ENCODE measurements at places on chromosomes 4 and X.

- no peak for DNase-seq
These were observed 28.9 kb upstream of the ACSL1 start for GRCh38 chr4:184854673-184855072.

DNA sequence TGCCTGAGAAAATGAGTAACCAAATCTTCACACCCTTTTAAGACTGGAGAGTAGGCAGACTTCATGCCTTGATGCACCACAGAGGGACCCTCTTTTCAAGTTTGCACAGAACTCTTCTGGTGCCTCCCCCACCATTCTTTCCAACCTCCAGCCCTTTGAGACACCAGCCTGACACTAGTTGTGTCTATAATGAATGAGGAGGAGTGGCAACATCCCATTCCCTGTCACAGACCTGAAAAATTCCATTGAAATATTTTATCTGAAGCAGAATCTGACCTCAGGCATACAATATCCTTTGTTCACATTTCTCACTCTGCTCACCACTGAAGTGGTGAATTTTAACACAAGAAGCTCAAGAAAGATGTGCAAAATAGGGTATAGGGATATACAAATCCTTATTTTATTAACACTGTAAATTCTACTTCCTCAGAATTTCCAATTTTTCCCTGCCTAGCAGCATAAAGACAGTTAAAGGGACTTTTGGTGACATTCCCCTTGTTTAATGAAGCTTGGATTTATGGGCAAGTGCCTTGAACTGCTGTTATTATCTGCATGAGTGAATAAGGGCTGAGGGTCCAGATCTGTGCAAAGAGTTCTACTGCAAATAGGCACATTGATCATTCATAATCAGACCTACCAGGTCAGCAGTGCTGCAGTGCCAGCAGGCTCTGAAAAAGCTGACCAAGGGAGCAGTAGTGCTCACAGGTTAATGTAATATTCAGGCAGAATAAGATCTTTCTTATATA lies 149.9 kb upstream of the PAQR3 start:
- no peak for DNase-seq

- no peak for DNase-seq
These were observed 1305.2 kb downstream of the ARAP2 start for GRCh38 chr4:34939073-34939472.

DNA sequence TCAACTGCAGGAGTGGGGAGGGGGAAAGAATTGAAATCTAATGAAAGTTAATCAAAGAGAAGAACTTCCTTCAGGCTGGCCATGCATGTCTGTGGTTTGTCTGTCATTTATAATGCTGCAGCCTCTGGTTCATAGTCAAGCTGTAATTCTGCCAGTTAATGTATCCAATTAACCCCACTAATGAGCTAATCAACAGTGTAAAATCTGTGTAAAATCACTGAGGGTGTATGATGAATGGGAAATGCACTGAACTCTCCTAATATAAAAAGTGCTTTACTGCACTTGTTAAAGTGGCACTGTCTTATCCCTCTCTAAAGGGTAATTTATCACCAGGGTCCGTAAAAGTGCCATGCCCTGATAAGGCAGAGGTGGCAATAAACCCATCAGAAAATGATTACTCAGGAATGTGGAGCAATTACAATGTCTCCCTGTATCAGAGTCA lies 798.1 kb downstream of the PDHA2 start:
- no peak for DNase-seq

- DNase-seq: no peak
These were observed 168.0 kb downstream of the SOWAHB start for GRCh38 chr4:76729980-76730379.

- DNase-seq: peak; percentile 46
These were observed 12.2 kb downstream of the TET2 start for GRCh38 chr4:105158837-105159236.

DNA sequence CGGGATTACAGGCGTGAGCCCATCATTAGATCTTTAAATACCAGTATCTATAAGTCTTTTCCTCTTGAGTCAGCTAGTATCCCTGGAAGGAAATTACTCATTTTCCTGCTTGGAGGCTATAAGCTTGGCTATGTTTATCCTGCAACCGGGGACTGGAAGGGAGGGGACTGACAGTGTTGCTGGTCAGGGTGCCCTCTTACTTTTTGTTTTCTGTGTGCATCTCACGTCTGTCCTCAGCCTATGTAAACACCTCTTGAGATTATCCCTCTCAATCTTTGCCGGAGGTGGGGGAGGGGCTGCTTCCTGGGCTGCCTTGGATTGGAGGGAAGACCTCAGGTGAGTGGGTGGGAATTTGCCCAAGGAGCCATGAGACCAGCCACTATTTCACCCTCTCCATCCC lies 37.0 kb downstream of the HTT start:
- peak; percentile 69 for DNase-seq

DNA sequence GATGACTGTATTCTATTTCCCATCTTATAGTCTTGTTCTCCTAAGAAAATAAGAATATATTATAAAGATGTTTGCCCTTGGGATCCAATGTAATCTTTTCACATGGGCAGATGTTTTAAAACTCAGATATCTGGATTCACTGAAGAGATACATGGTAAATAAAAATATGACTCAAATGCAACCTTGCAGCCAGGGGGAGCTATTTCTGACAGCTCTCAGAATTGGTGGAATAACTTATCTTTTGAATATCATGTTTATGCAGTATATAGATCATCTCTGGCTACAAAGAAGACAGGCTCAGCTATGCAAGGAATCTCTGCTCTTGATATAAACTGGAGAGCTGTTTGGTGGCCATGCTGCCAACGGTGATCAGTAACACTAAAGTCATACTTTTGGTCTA lies 274.7 kb downstream of the GLUD2 start:
- no peak for DNase-seq

DNA sequence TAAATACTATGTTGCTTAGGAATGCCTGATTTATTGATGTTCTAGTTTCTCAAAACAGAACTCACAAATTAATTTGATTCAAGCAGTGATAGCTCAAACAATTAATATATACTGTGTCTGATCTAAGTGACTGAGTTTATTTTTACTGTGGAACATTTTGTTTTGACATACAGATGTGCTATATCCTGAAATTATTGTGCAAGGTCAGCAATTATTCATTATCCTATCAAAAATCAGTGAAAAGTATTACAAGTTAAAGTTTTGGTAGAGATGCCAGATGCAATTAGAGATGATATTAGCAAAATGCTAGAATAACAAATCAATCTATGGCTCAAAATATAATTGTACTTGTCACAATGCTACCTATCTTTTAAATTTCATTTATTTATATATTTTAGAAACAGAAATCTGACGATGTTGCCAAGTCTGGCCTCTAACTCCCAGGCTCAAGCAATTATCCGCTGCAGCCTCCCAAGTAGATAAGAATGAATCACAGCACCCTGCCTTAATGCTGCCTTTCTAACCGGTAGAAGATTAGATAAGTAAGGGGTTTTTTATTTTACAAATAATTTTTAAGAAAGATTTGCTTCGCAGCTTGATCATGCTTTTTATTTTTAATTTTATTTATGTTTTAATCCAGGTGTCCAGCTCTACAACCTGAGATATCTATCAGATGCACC lies 825.5 kb upstream of the NDST4 start:
- DNase-seq: no peak

GRCh38 chr4:38987491-38987890 lies 44.7 kb downstream of the TMEM156 start:
- no peak for DNase-seq

GRCh38 chrX:114162068-114162735 lies 421.7 kb upstream of the HTR2C start:
- no peak for DNase-seq

GRCh38 chr4:184792950-184793555 lies 32.7 kb downstream of the ACSL1 start:
- peak; percentile 88 for DNase-seq

- DNase-seq: no peak
These were observed 110.6 kb upstream of the CBR4 start for GRCh38 chr4:169120624-169121023.

- DNase-seq: no peak
These were observed 32.5 kb downstream of the IDS start for GRCh38 chrX:149472625-149473024.

- no peak for DNase-seq
These were observed 10.8 kb downstream of the FTHL17 start for GRCh38 chrX:31061091-31061490.
